Cardiac fibroblast (primary cell): ENCODE measurements at places on chromosomes 7 and 10.

GRCh38 chr7:27132978-27133377 lies 2.4 kb upstream of the HOXA4 start:
- DNase-seq: no peak

DNA sequence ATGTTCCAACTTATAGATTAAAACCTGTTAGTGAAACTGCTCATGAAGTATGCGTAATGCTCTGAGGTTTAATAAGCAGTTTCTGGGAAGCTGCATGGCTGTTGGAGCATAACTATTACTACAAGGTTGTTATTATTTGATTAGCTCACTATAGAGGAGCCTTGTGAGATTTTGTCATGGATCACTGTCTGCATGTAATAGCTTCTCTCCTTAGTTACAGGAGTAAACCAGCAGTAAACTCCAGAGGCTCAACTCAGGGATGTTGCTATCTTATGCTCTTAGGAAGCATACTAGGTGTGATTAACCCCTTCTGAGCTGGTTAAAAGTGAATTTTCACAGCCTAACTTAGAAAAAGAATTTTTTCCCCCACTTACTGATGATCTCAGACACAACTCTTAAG lies 63.6 kb upstream of the IFRD1 start:
- no peak for DNase-seq

GRCh38 chr7:46716926-46717325 lies 795.9 kb upstream of the IGFBP3 start:
- no peak for DNase-seq

DNA sequence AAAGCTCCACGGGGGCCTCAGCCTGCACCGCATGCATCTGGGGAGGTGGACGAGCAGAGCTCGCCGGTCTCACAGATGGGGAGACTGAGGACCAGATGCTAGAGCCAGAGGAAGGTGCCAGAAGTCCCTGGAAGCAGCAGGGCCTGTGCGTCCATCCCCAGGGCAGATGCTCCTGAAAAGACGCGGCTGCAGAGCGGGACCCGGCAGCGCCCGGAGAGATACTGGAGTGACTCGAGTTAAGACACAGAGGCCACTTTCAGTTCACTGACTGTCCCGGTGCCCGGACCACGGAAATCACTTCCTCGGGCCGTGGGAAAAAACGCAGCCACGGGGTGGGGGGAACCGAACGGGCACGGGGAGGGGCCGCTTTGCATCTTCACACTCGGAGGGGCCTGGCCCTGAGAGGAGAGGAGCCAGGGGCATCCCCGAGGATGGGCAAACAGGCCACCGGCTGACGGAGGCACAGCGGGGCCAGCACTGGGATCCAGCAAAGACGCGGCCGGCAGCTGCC lies 85.4 kb downstream of the FOXL3 start:
- no peak for DNase-seq

DNA sequence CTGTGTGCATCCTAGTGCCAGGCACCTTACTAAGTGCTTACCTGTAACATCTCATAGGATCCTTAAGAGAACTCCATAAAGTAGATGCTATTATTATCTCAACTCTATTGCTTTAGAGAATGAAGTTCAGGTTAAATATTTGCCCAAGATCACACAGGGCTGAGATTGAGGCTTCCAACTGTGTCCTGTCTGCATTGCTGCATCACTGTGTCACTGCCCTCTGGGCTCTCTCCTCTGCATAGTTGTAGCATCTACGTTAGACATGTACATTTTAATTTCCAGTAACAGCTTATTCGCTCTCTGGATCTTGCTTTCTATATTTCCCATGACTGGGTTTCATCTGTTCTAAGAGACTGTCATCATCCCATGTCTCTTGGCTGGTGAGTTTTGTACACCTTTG lies 63.6 kb upstream of the FZD8 start:
- DNase-seq: no peak

GRCh38 chr7:122532406-122533269 lies 166.3 kb downstream of the RNF133 start:
- DNase-seq: peak; percentile 53

- DNase-seq: no peak
These were observed 59.4 kb downstream of the WDR37 start for GRCh38 chr10:1115607-1115955.

DNA sequence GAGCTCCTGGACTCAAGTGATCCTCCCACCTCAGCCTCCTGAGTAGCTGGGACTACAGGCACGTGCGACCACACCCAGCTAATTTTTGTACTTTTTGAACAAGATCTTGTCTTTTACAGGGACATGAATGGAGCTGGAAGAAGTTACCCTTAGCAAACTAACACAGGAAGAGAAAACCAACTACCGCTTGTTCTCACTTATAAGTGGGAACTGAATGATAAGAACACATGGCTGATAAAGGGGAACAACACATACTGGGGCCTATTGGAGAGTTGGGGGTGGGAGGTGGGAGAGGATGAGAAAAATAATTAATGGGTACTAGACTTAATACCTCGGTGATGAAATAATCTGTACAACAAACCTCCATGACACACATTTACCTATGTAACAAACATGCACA lies 70.9 kb upstream of the INHBA start:
- DNase-seq: no peak

- DNase-seq: peak; percentile 84
These were observed 155.2 kb downstream of the MAGI2 start for GRCh38 chr7:79298145-79298760.

DNA sequence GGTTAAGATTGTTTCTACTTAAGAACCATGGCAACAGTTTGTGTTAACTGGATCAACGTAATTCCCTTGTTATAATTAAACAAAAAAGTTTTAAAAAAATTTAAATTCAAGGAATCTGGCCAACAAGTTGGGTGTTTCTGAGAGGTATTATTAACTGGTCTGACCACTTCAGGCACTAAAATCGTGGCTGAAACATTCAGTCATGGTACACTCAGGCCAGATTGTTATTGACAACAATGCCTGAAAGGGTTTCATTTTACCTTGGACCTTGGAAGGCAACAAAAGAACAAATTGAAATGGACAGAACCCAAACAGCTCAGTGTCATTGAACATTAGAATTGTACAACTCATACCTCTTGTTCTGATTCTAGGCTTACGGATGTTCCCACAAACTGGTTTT lies 103.3 kb upstream of the ARMC3 start:
- no peak for DNase-seq

- no peak for DNase-seq
These were observed 7.6 kb upstream of the MRC1 start for GRCh38 chr10:17801507-17801906.

- DNase-seq: no peak
These were observed 273.6 kb downstream of the PHTF2 start for GRCh38 chr7:78072201-78072590.

GRCh38 chr7:146074195-146074765 lies 42.3 kb upstream of the CNTNAP2 start:
- DNase-seq: no peak

DNA sequence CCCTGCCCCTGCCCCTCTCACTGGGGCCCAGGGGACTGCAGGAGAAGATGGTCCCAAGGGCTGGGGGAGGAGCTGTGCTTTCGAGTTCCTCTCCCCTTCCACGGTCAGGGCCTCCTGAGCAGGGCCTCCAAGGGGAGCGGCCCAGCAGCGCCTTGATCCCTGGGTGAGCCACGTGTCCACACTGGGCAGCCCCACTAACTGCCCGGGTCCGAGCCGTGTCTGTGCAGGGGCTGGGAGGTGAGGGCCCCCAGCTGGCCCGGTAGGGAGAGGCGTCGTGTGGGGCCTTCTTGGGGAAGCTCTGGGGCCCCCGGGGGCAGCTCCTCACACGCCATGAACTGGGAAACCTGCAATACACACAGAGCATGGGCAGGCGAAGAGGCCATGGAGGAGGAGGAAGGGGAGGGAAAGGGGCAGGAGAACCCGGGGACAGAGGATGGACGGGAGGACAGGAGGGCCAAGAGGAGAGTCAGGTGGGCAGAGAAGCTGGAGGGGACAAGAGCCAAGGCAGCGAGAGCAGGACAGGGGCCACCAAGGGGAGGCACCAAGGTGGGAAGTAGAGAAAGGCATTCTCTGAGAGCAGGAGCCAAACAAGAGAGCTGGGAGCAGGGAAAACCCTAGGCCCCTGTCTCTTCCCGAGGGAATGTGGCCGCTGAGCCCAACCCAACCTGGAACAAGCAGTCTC lies 32.8 kb downstream of the KCNH2 start:
- no peak for DNase-seq

- DNase-seq: no peak
These were observed 129.1 kb upstream of the AMPH start for GRCh38 chr7:38760226-38760625.

DNA sequence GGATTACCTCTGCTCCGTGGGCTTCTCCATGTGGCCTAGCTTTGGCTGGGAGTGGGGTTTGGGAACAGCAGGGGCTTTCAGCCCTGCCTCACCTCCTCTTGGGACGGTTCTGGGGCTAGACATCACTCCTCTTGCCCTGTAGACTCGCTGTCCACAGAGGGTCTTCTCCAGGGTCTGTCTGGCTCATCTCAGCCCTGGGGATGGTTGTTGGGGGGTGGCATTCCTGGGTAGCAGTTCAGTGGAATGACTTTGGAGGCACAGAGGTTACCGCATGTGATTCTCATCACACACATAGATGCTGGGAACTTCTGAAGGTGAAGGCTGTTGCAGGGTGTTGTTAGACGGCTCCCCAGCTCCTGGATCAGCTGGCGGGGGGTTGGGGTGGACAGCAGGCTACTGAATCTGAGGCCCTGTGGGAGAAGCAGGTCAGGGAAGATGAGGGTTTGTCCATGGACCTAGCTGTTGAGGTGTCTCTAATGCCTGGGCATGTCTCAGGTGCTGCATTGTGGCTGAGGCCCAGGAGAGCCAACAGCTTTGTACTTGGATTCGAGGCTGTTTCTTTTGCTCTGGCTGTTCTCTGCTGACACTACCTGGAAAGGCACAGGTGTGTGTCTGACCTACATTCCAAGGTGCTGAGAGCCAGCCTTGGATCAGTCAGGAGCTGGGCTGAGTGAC lies 23.8 kb downstream of the RAMP3 start:
- DNase-seq: no peak

- DNase-seq: no peak
These were observed 32.2 kb downstream of the HACD1 start for GRCh38 chr10:17585016-17585415.

DNA sequence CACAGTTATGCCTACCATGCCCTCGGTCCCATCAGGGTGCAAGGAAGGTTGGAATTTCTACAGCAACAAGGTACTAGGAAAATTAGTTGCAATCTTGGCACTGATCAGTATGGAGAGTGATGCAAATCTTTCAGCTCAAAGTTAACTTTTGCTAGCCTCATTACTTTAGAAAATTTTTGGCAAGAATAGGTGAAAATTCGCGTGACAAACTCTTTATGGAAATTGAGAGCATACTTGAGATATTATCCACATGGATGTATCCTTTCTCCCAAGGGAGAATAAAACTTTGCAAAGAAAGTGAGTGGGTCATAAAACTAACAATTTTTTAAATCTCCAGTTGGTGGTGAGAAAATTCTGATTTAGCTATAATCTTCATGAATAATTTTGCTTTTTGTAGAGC lies 71.1 kb upstream of the SLC39A12 start:
- no peak for DNase-seq

GRCh38 chr7:66899552-66900280 lies 21.3 kb upstream of the TMEM248 start:
- DNase-seq: no peak

GRCh38 chr10:24597426-24597825 lies 126.3 kb downstream of the ARHGAP21 start:
- DNase-seq: no peak

GRCh38 chr10:101535949-101536348 lies 52.1 kb downstream of the POLL start:
- peak; percentile 10 for DNase-seq

DNA sequence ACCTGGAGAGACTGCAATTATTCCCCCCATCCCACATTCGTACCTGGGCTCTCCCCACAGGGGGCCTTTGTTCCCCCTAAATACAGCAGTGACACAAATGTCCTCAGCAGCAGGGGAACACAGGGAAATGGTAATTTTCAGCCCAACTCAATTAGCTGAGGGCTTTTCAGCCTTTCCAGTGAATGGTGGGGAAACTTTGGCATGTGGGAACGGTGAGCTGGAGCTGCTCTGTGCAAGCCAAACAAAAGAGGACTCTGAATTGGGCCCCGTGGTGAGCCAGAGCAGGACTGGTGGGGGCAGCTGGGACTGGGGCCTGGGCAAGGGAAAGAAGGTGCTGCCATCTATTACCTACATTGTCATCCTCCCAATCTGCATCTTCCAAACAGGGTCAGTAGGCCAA lies 51.0 kb downstream of the FBXW4 start:
- no peak for DNase-seq

- no peak for DNase-seq
These were observed 81.2 kb upstream of the ITGB1 start for GRCh38 chr10:33039181-33039580.

DNA sequence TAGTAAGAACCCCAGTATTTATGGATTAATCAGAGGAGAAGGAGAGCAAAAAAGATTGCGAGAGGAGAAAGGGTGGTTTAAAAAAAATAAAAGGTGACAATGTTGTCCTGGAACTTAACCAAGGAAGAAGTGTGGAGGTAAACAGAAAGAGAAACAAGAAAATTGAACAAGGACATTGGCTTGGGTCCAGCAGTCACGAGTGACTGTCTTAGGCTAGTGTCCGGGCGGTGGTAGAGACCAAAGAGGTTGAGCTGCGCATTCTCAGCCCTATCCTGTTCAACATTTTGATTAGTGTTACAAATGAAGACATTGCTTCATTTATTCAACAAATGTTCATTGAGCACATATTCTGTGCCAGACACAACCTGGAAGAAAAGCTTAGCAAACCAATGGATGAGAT lies 329.9 kb downstream of the FGFR2 start:
- DNase-seq: no peak

DNA sequence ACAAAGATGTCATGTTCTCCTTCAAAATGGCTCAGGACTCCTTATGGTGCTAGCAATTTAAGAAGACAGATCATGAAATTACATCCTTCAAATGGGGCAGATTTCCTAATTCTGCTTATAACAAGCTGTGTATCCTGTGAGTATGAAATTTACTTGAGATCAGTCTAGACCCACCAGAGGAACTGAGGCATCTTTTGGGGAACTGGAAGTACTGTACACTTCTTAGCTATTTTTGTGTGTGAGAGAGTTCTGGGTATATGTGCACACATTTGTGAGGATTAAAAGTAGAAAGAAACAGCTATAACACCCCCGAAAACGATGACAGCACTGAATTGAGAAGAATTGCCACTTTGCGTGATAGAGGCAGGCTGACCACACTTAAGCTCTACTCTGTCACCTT lies 187.0 kb upstream of the CCDC6 start:
- no peak for DNase-seq
